ENCODE measurements at places on chromosomes 1 and 21. TPM values are rescaled to one million over a fixed set of nuclear protein-coding genes. Genes with fewer than 3 reads are reported as not detected.

Gene TNNT2
- not detected for total RNA-seq

Gene OR6F1
- not detected for total RNA-seq

Gene TNFRSF9
- 0.23 TPM for total RNA-seq

Gene RNF186
- not detected for total RNA-seq

Gene AKT3
- 11.0 TPM for total RNA-seq

- H3K4me3 ChIP-seq: no peak overlapping the region
- no peak for DNase-seq
- H3K27me3 ChIP-seq: no peaks in the 10 kb centered on the region
- H3K27ac ChIP-seq: no peak overlapping the region
- H3K4me1 ChIP-seq: no peaks in the 10 kb centered on the region
These were observed 478.5 kb downstream of the ADGRL2 start for GRCh38 chr1:82279241-82279640.

DNA sequence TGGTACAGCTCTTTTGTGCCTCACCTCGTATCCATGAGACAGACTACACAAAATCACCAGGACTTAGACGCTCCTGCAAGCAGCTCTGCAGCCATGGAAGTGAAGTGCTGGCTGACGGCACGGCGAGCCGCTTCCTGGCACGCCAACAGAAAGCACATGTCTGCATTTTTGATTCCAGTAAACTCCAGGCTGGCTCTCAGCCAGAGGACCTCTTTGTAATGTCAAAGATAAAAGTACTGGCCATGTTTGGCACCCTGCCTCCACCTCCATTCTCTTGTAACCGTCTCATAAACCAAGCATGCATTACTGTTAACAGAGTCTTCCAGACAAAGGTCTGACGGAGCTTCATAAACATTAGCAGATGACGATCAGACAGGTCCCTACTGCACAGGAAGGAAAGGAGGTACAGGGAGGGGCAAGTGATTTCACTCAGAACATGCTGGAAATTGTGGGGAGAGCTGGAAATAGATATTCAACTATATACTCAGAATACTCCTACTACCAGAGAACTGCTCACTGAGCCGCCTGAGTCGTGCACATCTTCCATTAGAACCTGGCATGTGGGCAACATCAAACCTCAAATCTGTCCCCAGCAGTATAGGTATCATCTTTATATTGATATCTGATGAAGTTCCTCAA is 632.0 kb downstream of the SMYD3 start:
- no peak for DNase-seq
- H3K36me3 ChIP-seq: no peaks in the 10 kb centered on the region
- no peak overlapping the region for H3K27ac ChIP-seq
- H3K27me3 ChIP-seq: no peaks in the 10 kb centered on the region

- peaks cover 30% of the 10 kb centered on the region for H3K4me1 ChIP-seq
- H3K27ac ChIP-seq: peak overlapping the region; percentile 53
- no peaks in the 10 kb centered on the region for H3K27me3 ChIP-seq
- no peaks in the 10 kb centered on the region for H3K36me3 ChIP-seq
These were observed 884 bp upstream of the LRRC8C start for GRCh38 chr1:89631816-89632656.

DNA sequence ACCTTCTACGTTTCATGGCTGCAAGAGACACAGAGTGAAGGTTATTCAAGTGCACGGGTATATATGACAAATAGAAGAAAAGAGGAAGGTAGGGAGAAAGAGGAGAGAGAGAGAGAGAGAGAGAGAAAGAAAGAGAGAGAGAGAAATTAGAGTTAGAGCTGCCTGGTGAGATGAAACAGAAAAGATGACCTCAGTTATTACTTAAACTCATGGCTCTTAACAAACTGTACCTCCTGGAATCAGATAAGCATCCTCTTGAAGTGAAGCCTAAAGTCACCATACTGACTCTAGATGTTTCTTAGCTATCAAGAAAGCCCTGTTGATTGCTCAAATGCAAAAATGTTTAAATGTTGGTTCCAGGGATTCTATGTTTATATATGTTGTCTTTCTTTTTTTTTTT is 597.7 kb upstream of the ZP4 start:
- no peak overlapping the region for H3K4me3 ChIP-seq
- H3K36me3 ChIP-seq: no peaks in the 10 kb centered on the region
- no peak for DNase-seq
- H3K4me1 ChIP-seq: no peaks in the 10 kb centered on the region

DNA sequence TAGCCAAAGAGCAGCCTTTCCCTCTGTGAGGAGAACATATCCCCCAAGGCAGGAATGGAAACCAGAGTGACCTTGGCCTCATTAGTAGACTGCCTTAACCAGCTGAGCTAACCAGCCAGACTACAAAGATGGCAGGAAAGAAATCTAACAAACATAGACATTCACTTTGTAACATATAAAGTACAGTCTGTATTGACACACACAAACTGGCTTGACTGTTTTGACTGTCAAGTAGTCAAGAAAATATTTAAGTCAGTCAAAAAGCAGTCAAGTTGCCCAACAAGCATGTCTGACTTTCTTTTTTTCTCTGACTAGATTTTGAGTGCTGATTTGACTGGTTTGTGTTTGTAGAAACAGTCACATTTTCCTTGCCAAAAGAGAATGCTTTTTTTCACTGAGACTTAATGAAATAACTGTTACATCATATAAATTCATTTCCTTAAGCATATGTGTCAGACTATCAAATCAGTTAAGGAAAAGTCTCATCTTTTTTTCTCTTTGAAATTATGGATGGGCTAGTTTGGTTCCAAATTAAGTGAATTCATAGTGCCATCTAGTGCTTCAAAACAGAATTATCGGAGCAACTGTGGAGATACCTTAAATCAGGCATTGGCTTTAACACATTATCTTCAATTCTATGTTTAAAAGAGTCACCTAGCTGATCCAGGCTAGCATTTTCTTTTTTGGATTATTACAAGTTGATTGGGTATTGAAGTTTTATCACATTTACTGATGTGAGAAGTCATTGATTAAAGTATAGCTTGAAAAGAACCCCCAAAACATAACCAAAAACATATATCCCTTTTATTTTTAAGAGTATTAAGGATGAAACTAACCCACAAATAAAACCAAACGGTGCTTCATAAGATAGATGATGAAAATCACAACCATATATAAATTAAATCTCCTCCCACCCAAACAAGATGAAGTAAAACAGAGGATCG is 75.0 kb downstream of the ATP6V1G3 start:
- peak; percentile 35 for DNase-seq
- no peaks in the 10 kb centered on the region for H3K36me3 ChIP-seq
- no peaks in the 10 kb centered on the region for H3K27me3 ChIP-seq
- no peak overlapping the region for H3K4me3 ChIP-seq

- H3K4me3 ChIP-seq: no peak overlapping the region
- H3K4me1 ChIP-seq: peaks cover 9% of the 10 kb centered on the region
- no peak for DNase-seq
- H3K27ac ChIP-seq: peak overlapping the region; percentile 51
- H3K36me3 ChIP-seq: no peaks in the 10 kb centered on the region
These were observed 42.2 kb upstream of the BCAR3 start for GRCh38 chr1:93723733-93724270.

DNA sequence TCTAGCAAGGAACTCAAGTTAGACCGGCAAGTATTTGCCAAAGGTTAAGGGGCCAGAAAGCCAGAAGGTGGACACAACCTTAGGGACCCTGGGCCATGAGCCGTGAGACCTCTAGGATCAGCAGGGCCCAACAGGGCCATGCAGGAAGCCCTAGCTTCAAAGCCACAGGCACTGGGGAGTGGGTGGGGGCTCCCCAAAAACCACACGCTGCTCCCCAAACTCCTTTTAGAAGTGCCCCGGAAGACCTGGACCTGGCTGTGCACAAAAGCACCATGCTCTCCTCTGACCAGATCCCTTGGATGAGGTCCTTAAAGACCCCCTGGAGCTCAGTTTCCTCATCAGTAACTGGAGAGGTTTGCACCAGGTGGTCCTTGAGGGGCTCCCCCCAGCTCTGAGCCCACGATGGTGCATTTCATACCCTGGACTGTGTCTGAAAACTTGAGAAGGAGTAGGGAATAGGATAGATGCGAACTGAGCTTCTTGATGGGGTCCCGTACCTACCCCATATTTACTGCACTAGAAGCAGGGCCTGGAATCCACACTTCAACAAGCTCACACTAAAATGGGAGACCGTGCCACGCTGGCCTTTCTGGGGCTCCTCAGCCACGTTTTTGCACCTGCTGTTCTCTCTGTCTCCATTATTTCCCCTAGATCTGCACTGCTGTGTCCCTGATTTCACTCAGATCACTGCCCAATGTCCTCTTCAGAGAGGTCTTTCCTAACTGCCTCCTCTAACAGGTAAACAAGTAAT is 40.6 kb upstream of the LBR start:
- no peaks in the 10 kb centered on the region for H3K36me3 ChIP-seq
- H3K27me3 ChIP-seq: no peaks in the 10 kb centered on the region
- H3K27ac ChIP-seq: no peak overlapping the region
- no peak overlapping the region for H3K4me3 ChIP-seq
- DNase-seq: no peak

- no peaks in the 10 kb centered on the region for H3K4me1 ChIP-seq
- no peaks in the 10 kb centered on the region for H3K27me3 ChIP-seq
- no peak overlapping the region for H3K27ac ChIP-seq
- H3K36me3 ChIP-seq: no peaks in the 10 kb centered on the region
- no peak overlapping the region for H3K4me3 ChIP-seq
These were observed 193.3 kb upstream of the SNX7 start for GRCh38 chr1:98468111-98468717.

DNA sequence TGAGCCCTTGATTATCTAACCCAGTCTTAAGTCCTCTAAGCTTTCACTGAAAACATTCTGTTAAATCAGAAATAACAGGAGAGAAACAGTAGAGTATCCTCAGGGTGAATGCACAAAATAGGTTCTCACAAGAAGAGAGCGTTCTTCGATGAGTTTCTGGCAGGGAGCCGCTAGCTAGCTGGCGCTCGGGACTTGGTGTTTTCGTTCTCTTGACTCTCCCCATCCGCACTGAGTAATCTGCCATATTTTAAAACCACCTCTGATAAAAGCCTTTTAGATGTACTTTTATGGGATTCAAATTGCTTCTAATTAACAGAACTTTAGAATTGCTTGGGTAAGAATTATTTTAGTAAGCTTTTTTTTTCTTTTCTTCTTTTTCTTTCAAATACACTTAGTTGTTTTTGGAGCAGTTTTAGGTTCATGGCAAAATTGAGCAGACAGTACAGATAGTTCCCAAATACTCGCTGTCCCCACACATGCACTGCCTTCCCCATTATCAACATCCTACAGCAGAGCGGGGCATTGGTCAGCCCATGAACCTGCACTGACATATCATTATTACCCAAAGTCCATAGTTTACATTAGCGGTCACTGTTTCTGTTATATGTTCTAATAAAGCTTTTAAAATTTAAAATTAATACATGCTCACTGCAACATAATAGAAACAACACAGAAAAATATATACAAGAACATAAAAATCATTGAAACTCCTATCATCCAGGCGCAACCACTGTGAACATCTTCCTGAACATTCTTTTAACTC is 35.4 kb downstream of the PRDM2 start:
- H3K36me3 ChIP-seq: no peaks in the 10 kb centered on the region
- H3K4me1 ChIP-seq: no peaks in the 10 kb centered on the region
- DNase-seq: no peak

DNA sequence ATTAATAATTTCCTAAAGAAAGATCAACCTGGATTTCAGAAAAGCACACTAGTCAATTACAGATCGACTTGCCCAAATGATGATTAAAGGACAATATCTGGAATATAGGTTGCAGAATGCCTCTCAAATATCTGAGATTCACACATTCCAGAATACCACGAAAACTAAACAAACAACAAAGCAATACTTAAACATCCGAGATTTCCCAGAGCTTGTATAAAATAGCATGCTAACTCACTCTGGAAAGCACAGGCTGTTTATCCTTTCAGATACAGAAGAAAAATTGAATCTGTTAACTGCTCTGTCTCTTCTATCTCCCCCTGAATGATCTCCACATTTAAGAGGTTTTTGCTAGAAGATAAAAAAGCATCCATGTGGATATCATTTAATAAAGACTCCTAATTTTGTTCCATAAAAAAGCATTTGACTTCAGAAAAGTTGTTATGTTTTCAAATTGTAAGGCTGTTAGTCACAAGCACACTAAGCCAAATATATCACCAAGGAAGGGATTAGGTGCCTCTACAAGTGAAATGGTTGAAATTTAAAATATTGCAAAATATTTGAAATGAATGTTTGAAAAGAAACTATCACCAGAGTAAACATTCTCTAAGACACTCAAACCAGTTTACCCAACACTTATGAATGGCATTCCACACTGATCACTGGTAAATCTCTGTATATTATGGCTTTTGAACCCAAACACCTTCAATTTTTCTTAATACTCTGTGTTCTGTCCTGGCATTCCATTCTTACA is 865.1 kb upstream of the ADAMTS5 start:
- no peaks in the 10 kb centered on the region for H3K4me1 ChIP-seq
- DNase-seq: no peak
- no peak overlapping the region for H3K4me3 ChIP-seq
- H3K27ac ChIP-seq: no peak overlapping the region

DNA sequence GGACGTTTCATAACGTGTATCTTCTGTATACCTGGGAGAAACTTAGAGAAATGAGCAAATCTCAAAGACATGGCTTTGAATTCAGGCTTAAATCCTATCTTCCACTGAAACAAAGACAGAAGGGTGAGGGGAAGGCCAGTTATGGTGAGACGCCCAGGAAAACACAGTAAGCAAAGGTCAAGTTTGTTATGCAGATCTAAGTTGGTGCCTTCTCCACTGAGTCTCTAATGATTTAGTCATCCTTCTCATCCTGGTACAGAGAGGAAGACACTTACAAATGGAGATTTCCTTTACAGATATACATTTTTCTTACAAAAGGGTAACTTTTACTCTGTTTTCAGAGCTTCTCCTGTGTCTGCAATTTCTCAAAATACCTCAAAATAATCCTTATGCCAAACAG is 64.4 kb downstream of the MAP3K7CL start:
- no peaks in the 10 kb centered on the region for H3K36me3 ChIP-seq
- DNase-seq: no peak
- no peak overlapping the region for H3K4me3 ChIP-seq
- H3K27me3 ChIP-seq: no peaks in the 10 kb centered on the region
- no peak overlapping the region for H3K27ac ChIP-seq

- no peak overlapping the region for H3K27ac ChIP-seq
- no peaks in the 10 kb centered on the region for H3K4me1 ChIP-seq
- no peak overlapping the region for H3K4me3 ChIP-seq
- no peaks in the 10 kb centered on the region for H3K27me3 ChIP-seq
These were observed 2.0 kb downstream of the CFAP45 start for GRCh38 chr1:159897962-159898361.

GRCh38 chr1:179108644-179109043 is 26.8 kb downstream of the TOR3A start:
- DNase-seq: no peak
- H3K27ac ChIP-seq: no peak overlapping the region
- no peak overlapping the region for H3K4me3 ChIP-seq
- H3K36me3 ChIP-seq: peaks cover 10% of the 10 kb centered on the region
- H3K4me1 ChIP-seq: no peaks in the 10 kb centered on the region
- no peaks in the 10 kb centered on the region for H3K27me3 ChIP-seq
